ENCODE measurements at places on chromosomes 2 and 18. TPM values are rescaled to one million over a fixed set of nuclear protein-coding genes. Genes with fewer than 3 reads are reported as not detected.
A peak's percentile ranks its signal among the peaks of the same experiment; 100 is the strongest.

The TGOLN2 gene
- 84.0 TPM for total RNA-seq

- no peak for DNase-seq
- H3K36me3 ChIP-seq, result no peaks in the 10 kb centered on the region
- no peak overlapping the region for H3K27ac ChIP-seq
- no peak overlapping the region for H3K4me3 ChIP-seq
These were observed 162.2 kb downstream of the CD226 start for GRCh38 chr18:69785466-69785865.

DNA sequence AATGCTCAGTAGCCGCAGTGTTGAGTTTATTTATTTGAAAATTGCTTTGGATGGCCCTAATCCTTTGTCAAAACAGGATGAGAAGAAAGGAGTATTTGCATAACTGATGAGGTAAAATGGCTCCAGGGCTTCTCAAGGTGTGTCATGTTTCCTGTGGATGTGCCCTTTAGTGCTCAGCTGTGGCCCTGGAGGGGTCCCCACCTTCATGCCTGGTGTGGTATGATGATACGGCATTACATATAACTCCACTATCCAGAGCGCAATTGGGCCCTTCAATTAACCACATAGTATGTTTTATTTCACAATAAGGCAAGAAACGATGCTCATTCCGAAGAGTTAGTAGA is 39.8 kb upstream of the TMEM178A start:
- peaks cover 18% of the 10 kb centered on the region for H3K27me3 ChIP-seq
- H3K4me3 ChIP-seq, result no peak overlapping the region
- H3K36me3 ChIP-seq, result no peaks in the 10 kb centered on the region
- H3K4me1 ChIP-seq, result peaks cover under 1% of the 10 kb centered on the region
- no peak overlapping the region for H3K27ac ChIP-seq

The RAD51AP2 gene
- not detected for total RNA-seq

DNA sequence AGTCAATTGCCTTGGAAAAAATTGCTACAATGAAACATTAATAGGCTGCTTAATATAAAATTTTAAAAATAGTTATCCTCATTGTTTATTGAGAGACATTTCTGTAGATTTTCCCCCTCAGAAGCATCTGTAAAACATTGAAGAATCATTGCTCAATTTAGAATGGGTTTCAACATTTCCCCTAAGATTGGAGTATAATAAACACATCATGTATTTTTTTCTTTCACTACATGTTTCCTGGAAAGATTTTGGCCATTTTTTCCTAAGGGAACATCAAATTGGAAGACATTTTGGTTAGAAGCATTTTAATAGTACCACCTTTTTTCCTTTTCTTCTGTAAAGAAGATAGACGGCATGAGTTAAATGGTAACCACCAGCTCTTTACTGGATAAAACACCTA is 443.2 kb upstream of the SPHKAP start:
- H3K27ac ChIP-seq, result no peak overlapping the region
- no peak for DNase-seq
- no peak overlapping the region for H3K4me3 ChIP-seq
- H3K27me3 ChIP-seq, result no peaks in the 10 kb centered on the region
- H3K36me3 ChIP-seq, result no peaks in the 10 kb centered on the region
- H3K4me1 ChIP-seq, result no peaks in the 10 kb centered on the region

The TUBA4A gene
- total RNA-seq, result 369 TPM

The MARCHF4 gene
- total RNA-seq, result not detected

The OSR1 gene
- total RNA-seq, result not detected

GRCh38 chr18:45399643-45400042 is 215.6 kb upstream of the SLC14A2 start:
- no peak for DNase-seq
- H3K4me1 ChIP-seq, result no peaks in the 10 kb centered on the region
- no peak overlapping the region for H3K27ac ChIP-seq
- H3K4me3 ChIP-seq, result no peak overlapping the region
- H3K36me3 ChIP-seq, result no peaks in the 10 kb centered on the region

The PARD3B gene
- not detected for total RNA-seq

The MRPL30 gene
- total RNA-seq, result 31.2 TPM

GRCh38 chr2:150023663-150024062 is 436.1 kb upstream of the MMADHC start:
- H3K27me3 ChIP-seq, result no peaks in the 10 kb centered on the region
- no peak overlapping the region for H3K4me3 ChIP-seq
- H3K4me1 ChIP-seq, result no peaks in the 10 kb centered on the region

The CCDC68 gene
- not detected for total RNA-seq

The PLGLB1 gene
- total RNA-seq, result 1.1 TPM

GRCh38 chr18:55102501-55102900 is 143.2 kb upstream of the CCDC68 start:
- no peak for DNase-seq
- no peaks in the 10 kb centered on the region for H3K36me3 ChIP-seq
- H3K27me3 ChIP-seq, result peaks cover 7% of the 10 kb centered on the region
- H3K27ac ChIP-seq, result no peak overlapping the region
- H3K4me1 ChIP-seq, result no peaks in the 10 kb centered on the region

DNA sequence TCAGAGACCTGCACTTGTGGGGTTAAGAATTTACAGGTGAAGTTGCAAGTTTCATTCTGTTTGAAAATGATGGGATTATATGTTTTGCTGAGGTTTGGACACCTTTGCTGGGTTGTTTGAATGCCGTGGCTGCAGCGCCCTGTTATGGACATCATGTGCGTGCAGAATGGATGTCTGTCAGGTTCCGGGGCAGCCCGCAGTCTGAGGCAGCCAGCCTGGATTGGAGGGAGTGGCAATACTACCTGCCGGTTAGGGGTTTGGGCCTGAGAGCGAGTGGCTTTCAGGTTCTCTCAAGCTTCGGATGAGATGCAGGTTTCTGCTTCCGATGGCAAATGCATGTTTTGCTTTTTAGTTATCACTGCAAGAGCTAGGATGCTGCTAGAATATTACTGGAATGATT is 1.1 kb downstream of the CASP8 start:
- DNase-seq, result peak; percentile 80
- H3K27me3 ChIP-seq, result no peaks in the 10 kb centered on the region
- peak overlapping the region; percentile 81 for H3K4me3 ChIP-seq
- H3K27ac ChIP-seq, result peak overlapping the region; percentile 91

The CPO gene
- not detected for total RNA-seq
